ENCODE measurements at places on chromosomes 2 and 18. TPM values are rescaled to one million over a fixed set of nuclear protein-coding genes. Genes with fewer than 3 reads are reported as not detected.

DNA sequence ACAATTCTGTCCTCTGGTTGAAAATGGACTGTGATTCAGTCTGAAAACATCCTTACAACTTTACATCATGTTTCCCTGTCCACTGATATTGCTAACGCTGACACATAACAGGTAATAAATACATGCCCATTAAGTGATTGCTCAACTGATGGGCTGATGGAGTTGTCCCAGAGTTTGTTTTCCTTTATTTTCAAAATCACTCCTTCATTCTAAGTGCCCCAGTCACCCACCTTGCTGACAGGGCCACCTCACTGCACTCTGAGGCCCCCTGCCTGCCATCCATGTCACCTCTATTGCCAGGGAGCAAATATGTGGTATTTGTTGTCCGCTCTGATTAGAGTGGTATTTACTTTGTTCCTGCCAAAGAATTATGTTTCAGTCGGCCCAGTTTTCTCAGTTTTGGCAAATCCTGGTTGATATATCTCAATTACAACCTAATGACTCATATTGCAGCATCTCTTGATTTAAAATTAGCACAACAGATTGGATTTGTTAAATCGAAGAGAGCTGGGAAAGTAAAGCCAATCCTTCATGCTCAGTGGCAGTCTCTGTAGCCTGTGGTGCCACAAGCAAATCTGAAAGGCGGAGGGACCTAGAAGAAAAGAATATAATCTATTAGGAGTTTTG is 105.1 kb downstream of the RDH14 start:
- H3K4me3 ChIP-seq, result no peak overlapping the region
- H3K36me3 ChIP-seq, result no peaks in the 10 kb centered on the region
- H3K27ac ChIP-seq, result no peak overlapping the region
- no peaks in the 10 kb centered on the region for H3K27me3 ChIP-seq

DNA sequence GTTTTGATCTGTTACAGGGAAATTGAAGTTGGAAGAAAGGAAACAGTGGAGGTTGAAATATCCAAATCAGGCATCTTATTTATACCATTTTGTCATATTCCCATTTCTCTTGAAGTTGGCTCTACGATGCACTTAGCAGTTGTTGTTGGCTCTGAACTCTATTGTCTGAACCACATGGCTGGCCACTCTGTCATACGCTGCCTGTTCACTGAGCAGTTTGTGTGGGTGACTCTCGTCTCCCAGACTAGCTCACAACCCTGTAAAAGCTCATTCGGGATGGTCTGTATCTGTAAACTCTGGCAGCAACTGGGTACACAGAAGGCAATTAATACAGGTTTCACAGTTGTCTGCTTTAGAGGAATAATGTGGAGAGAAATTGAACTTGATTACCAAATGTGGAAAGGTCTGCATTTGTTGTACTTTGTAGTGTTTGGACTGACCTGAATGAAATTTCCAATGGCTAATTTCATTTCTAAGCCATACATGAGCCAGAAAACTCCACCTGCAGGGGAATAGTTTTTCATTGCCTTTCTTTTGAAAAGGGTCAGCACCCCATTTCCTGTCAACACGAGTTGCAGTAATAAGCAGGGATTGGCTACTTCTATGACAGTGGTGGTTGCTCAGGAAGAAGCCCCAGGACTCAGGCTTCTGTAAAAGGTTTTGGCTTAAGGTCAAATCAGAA is 378.2 kb downstream of the OSR1 start:
- no peak overlapping the region for H3K27ac ChIP-seq
- no peak for DNase-seq
- no peaks in the 10 kb centered on the region for H3K4me1 ChIP-seq
- no peaks in the 10 kb centered on the region for H3K36me3 ChIP-seq
- no peaks in the 10 kb centered on the region for H3K27me3 ChIP-seq
- no peak overlapping the region for H3K4me3 ChIP-seq

Gene TEX44
- not detected for total RNA-seq

Gene ACMSD
- not detected for total RNA-seq

Gene KLHL41
- 0.61 TPM for total RNA-seq

- no peaks in the 10 kb centered on the region for H3K27me3 ChIP-seq
- no peak for DNase-seq
- no peaks in the 10 kb centered on the region for H3K4me1 ChIP-seq
- H3K27ac ChIP-seq, result no peak overlapping the region
- H3K4me3 ChIP-seq, result no peak overlapping the region
- H3K36me3 ChIP-seq, result no peaks in the 10 kb centered on the region
These were observed 15.4 kb downstream of the TMEM163 start for GRCh38 chr2:134703426-134703825.

Gene UGT1A5
- not detected for total RNA-seq

Gene CASP8
- 39.5 TPM for total RNA-seq

GRCh38 chr18:72867746-72868584 is at the start of gene NETO1:
NETO1 (minus strand) TSS chr18:72867987; CDS start chr18:72867291, 696 bp downstream.
- no peaks in the 10 kb centered on the region for H3K36me3 ChIP-seq
- H3K4me1 ChIP-seq, result no peaks in the 10 kb centered on the region
- H3K27ac ChIP-seq, result no peak within 1 kb of the TSS
- H3K4me3 ChIP-seq, result peak within 1 kb of the TSS; percentile 10
- DNase-seq, result no peak

- no peak for DNase-seq
- H3K4me1 ChIP-seq, result peaks cover 4% of the 10 kb centered on the region
- no peak overlapping the region for H3K27ac ChIP-seq
- no peak overlapping the region for H3K4me3 ChIP-seq
These were observed 133.1 kb downstream of the NCKAP5 start for GRCh38 chr2:133434959-133435668.

Gene RGPD8
- total RNA-seq, result 20.0 TPM

DNA sequence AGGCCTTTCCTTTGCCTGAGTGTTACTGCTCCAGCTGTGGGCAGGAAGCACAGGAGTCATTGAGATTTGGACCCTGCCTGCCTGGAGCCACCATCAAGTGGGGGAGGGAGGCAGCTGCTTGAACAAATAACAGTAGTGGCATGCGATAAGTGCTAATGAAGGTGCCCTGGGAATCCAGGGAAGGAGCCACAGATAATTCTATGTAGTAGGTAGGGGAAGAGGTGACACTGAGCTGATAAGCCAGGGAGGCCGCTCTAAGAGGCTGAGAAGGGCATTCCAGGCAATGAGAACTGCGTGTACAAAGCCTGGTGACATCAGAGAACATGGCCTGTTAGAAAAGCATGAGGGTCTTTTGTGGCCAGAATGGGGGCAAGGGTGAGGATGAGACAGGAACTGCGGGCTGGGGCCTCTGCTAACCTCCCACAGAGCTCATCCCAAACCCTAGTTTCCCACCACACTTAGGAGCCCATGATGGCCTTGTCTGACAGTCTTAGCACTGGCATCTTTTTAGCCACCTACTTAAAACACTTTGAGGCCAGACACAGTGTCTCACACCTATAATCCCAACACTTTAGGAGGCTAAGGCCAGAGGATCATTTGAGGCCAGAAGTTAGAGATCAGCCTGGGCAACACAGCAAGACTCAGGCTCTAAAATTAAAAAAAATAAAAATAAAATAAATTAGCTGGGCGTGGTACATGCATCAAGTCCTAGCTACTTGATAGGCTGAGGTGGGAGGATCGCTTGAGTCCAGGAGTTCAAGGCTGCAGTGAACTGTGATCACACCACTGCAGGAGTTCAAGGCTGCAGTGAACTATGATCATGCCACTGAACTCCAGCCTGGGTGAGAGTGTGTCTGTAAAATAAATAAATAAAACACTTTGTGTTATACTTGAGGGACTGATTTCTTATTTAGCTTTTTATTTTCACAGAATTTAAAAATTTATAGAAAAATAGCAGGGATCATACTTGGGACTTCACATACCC is 58.9 kb downstream of the TET3 start:
- no peak for DNase-seq
- H3K27me3 ChIP-seq, result no peaks in the 10 kb centered on the region
- no peak overlapping the region for H3K27ac ChIP-seq
- peaks cover 13% of the 10 kb centered on the region for H3K36me3 ChIP-seq

- no peaks in the 10 kb centered on the region for H3K4me1 ChIP-seq
- H3K36me3 ChIP-seq, result peaks cover 8% of the 10 kb centered on the region
- H3K27ac ChIP-seq, result no peak overlapping the region
These were observed 514.2 kb downstream of the PTPRM start for GRCh38 chr18:8081267-8081666.

DNA sequence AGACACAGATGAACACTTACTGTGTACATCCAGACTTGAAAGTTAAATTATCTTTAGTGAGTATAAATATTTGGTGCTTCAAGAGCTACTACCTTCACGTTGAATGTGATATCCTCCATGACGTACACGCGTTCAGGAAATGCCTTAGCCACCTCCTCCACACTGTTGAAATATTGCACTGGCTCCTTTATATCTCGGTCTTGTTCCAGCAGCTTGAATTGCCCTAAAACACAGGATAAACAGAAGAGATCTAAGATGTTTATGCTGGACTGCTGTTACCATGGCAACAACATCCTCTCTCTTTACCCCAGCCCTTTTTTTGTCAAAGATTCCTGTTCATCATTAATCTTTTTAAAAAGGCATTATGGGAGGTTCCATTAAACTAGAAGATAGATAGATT is 120.3 kb downstream of the MEP1B start:
- H3K27ac ChIP-seq, result no peak overlapping the region
- no peak overlapping the region for H3K4me3 ChIP-seq
- H3K27me3 ChIP-seq, result no peaks in the 10 kb centered on the region

DNA sequence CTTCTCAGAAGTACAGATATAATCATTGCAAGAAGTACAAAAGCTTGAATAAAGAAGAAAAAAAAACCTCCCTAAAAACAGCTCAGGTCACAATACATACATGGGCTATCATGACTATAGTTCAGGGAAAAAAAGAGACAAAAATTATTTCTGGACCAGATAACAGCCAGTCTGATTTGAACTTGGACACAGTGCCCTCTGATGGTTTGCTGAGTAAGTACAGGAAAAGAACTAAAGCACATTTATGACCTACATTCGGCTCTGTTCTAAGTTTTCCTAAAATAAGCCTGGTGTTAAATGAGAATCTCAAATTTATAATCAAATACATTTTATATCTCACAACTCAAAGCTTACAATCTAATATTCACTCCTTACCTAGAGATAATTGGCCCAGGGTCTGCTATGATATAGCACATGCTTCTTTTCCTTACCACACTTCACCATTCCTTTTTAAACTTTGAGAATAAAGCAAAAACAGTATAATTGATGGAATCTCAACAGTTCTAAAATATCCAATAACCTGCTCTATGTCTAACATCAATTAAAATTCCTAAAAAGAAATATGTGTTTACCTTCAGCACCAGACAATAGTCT is 81.1 kb downstream of the RAPH1 start:
- no peak for DNase-seq
- H3K27ac ChIP-seq, result no peak overlapping the region
- H3K4me3 ChIP-seq, result no peak overlapping the region
- H3K36me3 ChIP-seq, result peaks cover 62% of the 10 kb centered on the region

GRCh38 chr2:240237609-240238174 is 97.2 kb upstream of the OTOS start:
- H3K27ac ChIP-seq, result no peak overlapping the region
- DNase-seq, result no peak
- H3K4me3 ChIP-seq, result no peak overlapping the region
- H3K27me3 ChIP-seq, result no peaks in the 10 kb centered on the region
- H3K36me3 ChIP-seq, result no peaks in the 10 kb centered on the region
- peaks cover 12% of the 10 kb centered on the region for H3K4me1 ChIP-seq

DNA sequence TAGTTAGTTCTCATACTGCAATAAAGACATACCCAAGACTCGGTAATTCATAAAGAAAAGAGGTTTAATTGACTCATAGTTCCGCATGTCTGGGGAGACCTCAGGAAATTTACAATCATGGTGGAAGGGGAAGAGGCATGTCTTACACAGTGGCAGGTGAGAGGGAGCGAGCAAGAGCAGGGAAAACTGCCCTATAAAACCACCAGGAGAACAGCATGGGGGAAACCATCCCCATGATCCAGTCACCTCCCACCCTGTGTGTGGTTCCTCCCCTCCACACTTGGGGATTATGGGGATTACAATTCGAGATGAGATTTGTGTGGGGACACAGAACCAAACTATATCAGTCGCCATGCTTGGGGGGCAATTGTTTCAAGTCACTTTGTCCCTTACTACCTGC is 1.1 kb upstream of the SSB start:
- no peak for DNase-seq
- no peak overlapping the region for H3K27ac ChIP-seq
- peaks cover 16% of the 10 kb centered on the region for H3K36me3 ChIP-seq
- H3K4me1 ChIP-seq, result peaks cover 5% of the 10 kb centered on the region
- H3K4me3 ChIP-seq, result no peak overlapping the region

GRCh38 chr2:61262699-61263098 is 100.7 kb downstream of the C2orf74 start:
- no peak for DNase-seq
- no peak overlapping the region for H3K4me3 ChIP-seq
- H3K36me3 ChIP-seq, result peaks cover 50% of the 10 kb centered on the region
- no peaks in the 10 kb centered on the region for H3K4me1 ChIP-seq

- no peak for DNase-seq
- H3K36me3 ChIP-seq, result no peaks in the 10 kb centered on the region
- H3K27me3 ChIP-seq, result no peaks in the 10 kb centered on the region
- H3K4me3 ChIP-seq, result no peak overlapping the region
- no peak overlapping the region for H3K27ac ChIP-seq
- no peaks in the 10 kb centered on the region for H3K4me1 ChIP-seq
These were observed 146.7 kb downstream of the RPIA start for GRCh38 chr2:88838165-88838635.

Gene CDK5R2
- total RNA-seq, result not detected

DNA sequence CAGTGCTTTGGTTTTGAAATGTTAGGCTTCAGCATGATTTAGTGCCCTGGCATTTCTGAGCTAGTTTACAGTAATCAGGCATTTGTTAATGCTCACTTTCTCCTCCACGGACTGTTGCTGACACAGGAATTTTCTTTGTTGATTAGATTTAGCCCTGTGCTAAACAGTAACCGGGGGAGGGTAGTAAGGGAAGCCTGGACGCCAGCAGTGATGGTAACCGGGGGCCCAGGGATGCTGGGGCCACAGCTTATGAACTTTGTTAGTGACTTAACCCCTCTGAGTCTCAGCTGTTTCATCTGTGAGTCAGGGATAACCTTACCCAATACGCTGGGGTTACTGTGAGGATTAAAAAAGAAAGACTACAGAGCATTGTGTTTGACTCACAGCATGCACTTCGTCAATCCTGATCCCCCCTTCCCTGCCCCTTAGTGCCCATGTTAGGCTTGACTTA is 33.5 kb downstream of the KLHL29 start:
- H3K36me3 ChIP-seq, result no peaks in the 10 kb centered on the region
- no peak for DNase-seq
- no peaks in the 10 kb centered on the region for H3K27me3 ChIP-seq
- no peaks in the 10 kb centered on the region for H3K4me1 ChIP-seq
- H3K4me3 ChIP-seq, result no peak overlapping the region
